ENCODE measurements at places on chromosomes 7 and 10. TPM values are rescaled to one million over a fixed set of nuclear protein-coding genes. Genes with fewer than 3 reads are reported as not detected.

Gene SEMA3A
- total RNA-seq = 134 TPM

Gene SYT15
- total RNA-seq = 2.5 TPM

Gene ADIRF
- 10.1 TPM for total RNA-seq

Gene CALHM3
- not detected for total RNA-seq

Gene MPLKIP
- total RNA-seq = 39.5 TPM

Gene CHAT
- 1.8 TPM for total RNA-seq

Gene UPK3BL2
- total RNA-seq = 64.4 TPM

Gene AKR1D1
- not detected for total RNA-seq

Gene SPDYE2B
- total RNA-seq = not detected

Gene ASZ1
- total RNA-seq = not detected

Gene OPALIN
- total RNA-seq = not detected

Gene RAB19
- total RNA-seq = 0.93 TPM

Gene ZNF786
- total RNA-seq = 15.8 TPM

Gene SMKR1
- total RNA-seq = 1.3 TPM

Gene EN2
- 0.11 TPM for total RNA-seq

Gene ABCA13
- 1.8 TPM for total RNA-seq

Gene RASA4
- 208 TPM for total RNA-seq

Gene C10orf143
- total RNA-seq = 0.71 TPM

Gene NUTM2B
- 0.66 TPM for total RNA-seq

Gene SUN3
- total RNA-seq = not detected

Gene CAMK2B
- total RNA-seq = 39.1 TPM

Gene FAM107B
- 122 TPM for total RNA-seq

Gene IFIT1B
- 1.0 TPM for total RNA-seq

Gene RELN
- 144 TPM for total RNA-seq

Gene UNCX
- 1.3 TPM for total RNA-seq

Gene AMZ1
- 0.11 TPM for total RNA-seq

Gene ANKRD30A
- total RNA-seq = not detected

Gene CYTH3
- 49.1 TPM for total RNA-seq

Gene FFAR4
- not detected for total RNA-seq

Gene NUDT5
- 42.3 TPM for total RNA-seq

Gene CCL26
- total RNA-seq = 2.6 TPM

Gene ZNF518A
- 74.9 TPM for total RNA-seq

Gene SH2D4B
- not detected for total RNA-seq

Gene HPSE2
- 0.33 TPM for total RNA-seq

Gene PRSS37
- total RNA-seq = not detected

Gene CALN1
- total RNA-seq = 9.8 TPM

Gene FAM241B
- total RNA-seq = 5.1 TPM

Gene PVRIG
- 0.33 TPM for total RNA-seq

Gene CDK14
- total RNA-seq = 88.5 TPM

Gene CPA2
- not detected for total RNA-seq

Gene AZGP1
- 15.0 TPM for total RNA-seq

Gene ZPBP
- 5.7 TPM for total RNA-seq

Gene OR6B1
- total RNA-seq = not detected

Gene TRPV5
- total RNA-seq = 0.16 TPM

Gene LRRC18
- not detected for total RNA-seq

Gene KAZALD1
- 24.5 TPM for total RNA-seq

Gene PDZD8
- total RNA-seq = 34.7 TPM

Gene ADAMTS14
- total RNA-seq = 5.2 TPM

Gene TFR2
- 6.2 TPM for total RNA-seq

Gene SKIDA1
- 11.4 TPM for total RNA-seq

Data from camera-type eye (tissue), 1 donor.